ENCODE measurements at places on chromosomes 3 and 15.
A peak's percentile ranks its signal among the peaks of the same experiment; 100 is the strongest.

DNA sequence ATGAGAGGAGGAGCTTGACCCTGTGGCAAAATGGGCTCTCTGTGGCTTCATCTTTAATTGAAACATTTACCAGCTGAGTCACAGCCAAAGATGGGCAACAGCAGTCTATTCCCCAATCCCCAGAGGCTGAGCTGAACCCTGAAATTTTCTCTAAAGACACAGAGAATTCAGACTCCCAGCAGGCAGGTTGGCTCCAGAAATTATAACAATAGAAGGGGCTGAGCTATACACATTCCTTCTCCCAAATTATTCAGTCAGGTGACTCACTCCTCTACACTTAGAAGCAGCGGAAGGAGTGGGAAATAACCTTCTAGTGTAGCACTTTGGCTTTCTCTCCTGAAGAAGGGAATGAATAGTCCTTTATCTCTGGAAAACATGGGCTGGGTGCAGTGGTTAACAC is 264.3 kb upstream of the ARHGEF26 start:
- no peak for DNase-seq

- DNase-seq, result no peak
Observed at GRCh38 chr15:44087578-44088465, 107.2 kb downstream of the FRMD5 start.

DNA sequence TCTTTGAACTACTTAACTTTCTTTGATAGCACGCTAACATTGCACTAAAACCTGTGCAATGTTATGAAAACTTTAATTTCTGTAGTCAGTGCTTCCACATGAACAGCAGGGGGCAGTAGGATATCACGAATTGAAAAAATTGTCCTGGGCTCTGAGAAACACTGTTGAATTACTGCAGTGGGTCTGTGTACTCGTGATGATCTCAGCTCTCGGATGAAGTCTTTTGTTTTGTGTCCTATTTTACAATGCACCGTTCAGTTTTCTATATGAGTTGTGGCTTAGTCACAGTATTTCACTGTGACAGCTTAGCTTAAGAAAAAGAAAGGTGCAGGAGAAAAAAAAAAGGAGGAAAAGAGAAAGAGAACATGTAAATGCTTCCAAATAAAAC is 141.3 kb upstream of the CCDC54 start:
- peak; percentile 94 for DNase-seq

DNA sequence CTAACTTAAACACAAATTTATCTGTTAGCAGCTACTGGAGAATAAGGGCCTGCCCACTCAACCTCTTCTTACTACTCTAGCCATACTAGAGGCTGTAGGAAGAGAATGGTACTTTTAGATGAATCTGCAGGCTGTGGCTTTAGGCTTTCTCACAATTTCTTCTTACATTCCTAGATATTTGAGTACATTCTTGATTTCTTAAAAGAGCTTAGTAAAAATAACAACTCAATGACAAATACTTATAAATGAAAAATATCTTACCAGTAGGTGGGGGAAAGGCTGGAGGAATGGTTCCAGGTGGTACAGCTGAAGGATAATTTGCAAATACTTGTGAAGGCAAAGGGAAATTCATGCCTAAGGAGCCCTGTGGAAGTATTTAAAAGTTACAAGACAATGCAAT is 92.9 kb upstream of the GK5 start:
- no peak for DNase-seq

GRCh38 chr3:181458857-181459256 is 252.9 kb upstream of the SOX2 start:
- peak; percentile 73 for DNase-seq

GRCh38 chr15:28885630-28886430 is at the start of gene APBA2:
TSS of gene APBA2 (plus strand) at chr15:28885974. CDS start at chr15:29053885, 167,911 bp downstream.
- DNase-seq, result peak; percentile 87

- DNase-seq, result no peak
Observed at GRCh38 chr15:50828610-50829206, 63.2 kb upstream of the SPPL2A start.

GRCh38 chr15:69434679-69435078 is 17.9 kb upstream of the RPLP1 start:
- DNase-seq, result no peak

DNA sequence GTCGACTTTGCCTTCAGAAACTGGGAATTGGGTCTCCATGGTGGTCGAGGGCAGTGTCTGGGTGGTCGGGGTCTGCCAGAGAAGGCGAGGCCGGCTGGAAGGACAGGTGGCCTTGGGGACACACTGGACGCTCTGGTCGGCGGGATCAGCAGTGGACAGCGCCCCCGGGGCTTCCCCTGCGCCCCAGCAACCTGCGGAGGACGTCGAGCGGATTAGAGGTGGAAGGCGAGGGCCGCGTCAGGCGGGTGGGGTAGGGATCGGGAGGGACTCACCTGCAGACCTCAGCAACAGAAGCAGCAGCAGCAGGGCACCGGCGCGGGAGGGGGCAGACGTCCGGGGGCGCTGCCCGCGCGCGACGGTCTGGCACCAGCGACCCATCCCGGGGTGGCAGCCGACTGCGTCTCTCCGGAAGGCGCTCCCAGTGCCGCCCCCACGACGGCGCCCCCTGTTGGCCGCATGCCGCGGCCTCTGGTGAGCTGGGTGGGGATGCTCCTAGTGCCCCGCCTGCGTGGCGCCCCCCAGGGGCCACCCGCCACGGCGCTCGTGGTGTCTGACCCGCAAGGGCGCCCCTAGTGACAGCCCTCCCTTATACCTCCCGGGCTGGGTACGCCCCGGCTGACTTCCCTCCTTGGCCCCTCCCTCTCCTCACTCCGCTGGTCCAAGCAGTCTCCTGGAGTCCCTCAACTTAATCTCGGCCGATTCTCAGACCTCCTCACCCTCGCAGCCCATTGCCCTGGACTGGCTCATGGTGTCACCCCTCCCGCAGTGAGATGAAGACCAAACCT is at the start of gene PRSS50:
Gene PRSS50, minus strand, starts transcription at position 423 of the 785 bp plus-strand sequence. Its CDS starts 45 bp downstream, at position 378.
- no peak for DNase-seq

GRCh38 chr15:99762288-99762687 is 29.1 kb upstream of the LYSMD4 start:
- DNase-seq, result no peak
